Effector CD8-positive, alpha-beta T cell (primary cell): ENCODE measurements at places on chromosomes 6 and 20.

GRCh38 chr20:62941792-62942191 is 3.8 kb downstream of the GID8 start:
- DNase-seq: no peak

DNA sequence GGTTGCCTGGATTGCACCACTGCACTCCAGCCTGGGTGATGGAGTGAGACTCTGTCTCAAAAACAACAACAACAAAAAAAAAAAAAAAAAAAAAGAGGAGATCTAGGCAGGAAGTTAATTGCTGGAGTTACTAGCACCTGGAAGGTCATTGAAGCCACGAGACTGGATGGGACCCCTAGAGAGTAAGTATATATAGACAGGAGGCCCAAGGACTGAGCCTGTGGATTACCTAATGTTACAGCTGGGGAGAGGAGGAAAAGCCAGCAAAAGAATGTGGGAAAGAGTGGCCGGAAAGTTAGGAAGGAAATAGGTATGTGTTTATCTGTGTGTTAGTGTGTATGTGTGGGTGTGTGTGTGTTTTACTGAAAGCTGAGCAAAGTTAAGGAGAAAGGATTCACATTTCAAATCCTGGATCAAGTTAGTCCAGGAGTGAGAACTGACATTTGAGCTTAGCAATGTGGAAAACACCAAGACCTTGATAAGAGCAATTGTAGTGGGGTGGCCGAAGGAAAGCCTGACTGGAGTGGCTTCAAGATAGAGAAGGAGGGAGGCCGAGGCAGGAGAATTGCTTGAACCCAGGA is 38.4 kb downstream of the ANKRD6 start:
- DNase-seq: no peak

DNA sequence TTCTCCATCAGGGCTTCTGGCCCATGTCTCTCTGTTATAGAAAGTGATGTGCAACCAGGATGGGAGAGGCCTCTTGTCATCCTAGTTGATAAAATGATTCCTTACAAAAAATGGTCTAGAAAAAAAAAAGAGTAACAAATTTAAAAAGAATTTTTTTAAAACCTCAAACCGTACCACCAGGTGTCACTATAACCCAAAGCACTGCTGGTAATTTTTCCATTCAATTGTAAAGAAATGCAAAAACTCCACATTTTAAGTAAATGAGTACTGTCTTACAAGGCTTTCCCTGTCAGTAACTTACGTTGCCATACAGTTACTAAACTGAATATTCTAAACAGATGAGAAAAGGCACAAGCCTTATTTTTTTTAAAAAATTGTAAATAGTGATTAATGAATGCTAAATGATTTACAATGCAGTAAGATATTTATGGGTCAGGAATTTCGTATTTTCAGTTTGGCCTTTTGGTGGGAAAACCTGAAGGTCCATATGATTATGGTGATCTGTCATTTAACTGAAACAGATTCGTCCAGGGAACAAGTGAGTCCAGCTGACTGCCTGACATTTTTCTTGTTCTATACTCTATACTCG is 95.4 kb downstream of the OGFRL1 start:
- DNase-seq: no peak

- DNase-seq: no peak
Measured at GRCh38 chr6:131656667-131657066, 19.6 kb downstream of the ENPP3 start.

- no peak for DNase-seq
Measured at GRCh38 chr6:122459240-122459639, 12.4 kb downstream of the SERINC1 start.

DNA sequence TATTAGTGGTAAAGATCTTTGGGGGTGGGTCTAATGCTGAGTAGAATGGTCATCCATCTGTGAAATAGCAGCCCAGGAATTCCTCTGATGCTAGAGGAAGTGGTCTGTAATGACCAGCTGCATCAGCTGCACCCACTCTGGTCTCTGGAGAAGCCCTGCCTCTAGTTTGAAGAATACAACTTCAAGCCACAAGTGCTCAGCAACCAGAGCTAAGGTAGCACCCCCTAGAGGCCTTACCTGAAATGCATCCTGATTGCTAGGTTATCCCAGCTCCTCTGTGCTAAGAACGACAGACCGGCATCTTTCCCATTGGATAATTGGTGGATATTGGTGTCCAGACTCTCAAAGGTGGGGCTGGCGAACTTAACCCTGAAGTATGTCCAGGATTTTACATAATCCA is 58.2 kb downstream of the DNAH8 start:
- DNase-seq: no peak

DNA sequence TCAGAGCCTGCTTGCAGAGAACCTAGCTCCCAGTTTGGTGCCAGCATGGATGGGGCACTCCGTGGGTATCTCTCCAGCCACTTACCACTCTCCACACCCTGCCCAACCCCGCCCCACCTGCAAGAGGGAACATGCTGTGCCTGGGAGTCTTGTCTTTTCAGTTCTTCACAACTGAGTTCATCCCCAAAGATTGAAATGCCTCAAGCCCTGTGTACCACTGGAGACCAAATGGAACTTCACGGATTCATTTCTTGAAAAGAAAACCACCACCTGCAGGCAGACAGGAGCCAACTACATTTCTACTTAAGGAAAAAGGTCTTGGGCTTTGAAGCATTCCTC is 50.1 kb downstream of the TRERF1 start:
- no peak for DNase-seq

- no peak for DNase-seq
Measured at GRCh38 chr6:32167761-32168262, 3.4 kb downstream of the EGFL8 start.

DNA sequence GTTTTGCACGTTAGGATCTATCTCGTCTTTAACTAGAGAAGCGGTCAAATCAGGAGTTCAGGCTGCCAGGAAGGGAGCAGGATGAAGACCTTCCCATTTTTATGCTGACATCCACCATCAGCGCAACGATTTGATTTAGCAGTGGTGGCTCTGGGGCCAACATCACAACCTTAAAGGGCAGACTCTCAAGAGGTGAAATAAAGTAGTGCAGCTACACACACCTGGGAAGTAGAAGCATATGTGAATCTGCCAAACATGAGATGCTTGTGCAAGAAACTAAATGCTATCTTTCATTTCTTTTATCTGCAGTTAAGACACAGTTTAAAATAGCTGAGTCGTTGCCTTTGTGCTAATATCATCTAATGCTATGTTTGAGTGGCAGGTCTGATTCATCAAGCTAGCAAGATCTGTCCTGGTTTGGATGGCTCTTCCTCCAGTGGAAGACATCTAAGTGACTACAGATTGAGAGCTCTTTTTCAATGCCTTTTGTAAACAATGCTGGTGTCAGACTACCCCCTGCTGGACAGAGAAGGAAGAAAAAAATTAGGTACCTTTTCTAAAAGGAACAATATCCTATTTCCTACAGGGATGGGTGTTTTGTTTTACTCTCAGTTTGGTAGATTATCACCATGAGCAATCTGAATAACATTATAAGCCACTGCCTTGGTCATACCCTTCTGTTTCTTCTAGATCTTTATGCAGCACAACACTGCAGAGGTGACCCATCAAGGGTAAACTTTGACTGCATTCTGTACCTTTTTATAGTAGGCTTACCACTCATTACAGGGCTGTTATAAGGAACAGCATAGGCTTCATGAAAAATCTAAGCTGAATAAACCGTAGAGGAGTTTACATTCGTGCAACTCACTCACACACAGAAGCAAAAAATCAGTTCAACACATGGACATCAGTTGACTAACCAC is 171.6 kb upstream of the FBXL4 start:
- DNase-seq: no peak

- no peak for DNase-seq
Measured at GRCh38 chr6:135189344-135189743, 8.2 kb downstream of the MYB start.

- no peak for DNase-seq
Measured at GRCh38 chr6:58290177-58290576, 972.7 kb downstream of the PRIM2 start.

DNA sequence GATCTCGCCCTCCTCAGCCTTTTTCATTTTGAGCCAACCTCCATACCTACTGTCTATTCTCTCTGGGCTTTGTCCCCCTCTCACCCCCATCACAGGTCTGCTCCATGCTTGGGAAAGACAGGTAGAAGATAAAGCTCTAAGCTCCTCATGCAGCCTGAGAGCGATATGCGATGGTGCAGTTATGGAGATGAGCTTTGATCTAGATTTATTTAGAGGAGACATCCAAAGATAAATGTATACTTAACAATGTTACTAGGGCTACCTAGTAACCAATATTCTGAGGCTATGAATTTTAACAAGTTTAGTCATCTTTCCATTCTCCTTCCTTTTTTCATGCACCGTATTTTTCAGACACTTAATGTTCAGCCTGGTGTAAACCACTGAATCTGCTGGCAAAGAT is 95.3 kb downstream of the TRDN start:
- DNase-seq: no peak

GRCh38 chr20:9839626-9840025 is 750 bp upstream of the PAK5 start:
- no peak for DNase-seq

GRCh38 chr20:1817577-1818211 is 77.5 kb upstream of the SIRPA start:
- DNase-seq: no peak

DNA sequence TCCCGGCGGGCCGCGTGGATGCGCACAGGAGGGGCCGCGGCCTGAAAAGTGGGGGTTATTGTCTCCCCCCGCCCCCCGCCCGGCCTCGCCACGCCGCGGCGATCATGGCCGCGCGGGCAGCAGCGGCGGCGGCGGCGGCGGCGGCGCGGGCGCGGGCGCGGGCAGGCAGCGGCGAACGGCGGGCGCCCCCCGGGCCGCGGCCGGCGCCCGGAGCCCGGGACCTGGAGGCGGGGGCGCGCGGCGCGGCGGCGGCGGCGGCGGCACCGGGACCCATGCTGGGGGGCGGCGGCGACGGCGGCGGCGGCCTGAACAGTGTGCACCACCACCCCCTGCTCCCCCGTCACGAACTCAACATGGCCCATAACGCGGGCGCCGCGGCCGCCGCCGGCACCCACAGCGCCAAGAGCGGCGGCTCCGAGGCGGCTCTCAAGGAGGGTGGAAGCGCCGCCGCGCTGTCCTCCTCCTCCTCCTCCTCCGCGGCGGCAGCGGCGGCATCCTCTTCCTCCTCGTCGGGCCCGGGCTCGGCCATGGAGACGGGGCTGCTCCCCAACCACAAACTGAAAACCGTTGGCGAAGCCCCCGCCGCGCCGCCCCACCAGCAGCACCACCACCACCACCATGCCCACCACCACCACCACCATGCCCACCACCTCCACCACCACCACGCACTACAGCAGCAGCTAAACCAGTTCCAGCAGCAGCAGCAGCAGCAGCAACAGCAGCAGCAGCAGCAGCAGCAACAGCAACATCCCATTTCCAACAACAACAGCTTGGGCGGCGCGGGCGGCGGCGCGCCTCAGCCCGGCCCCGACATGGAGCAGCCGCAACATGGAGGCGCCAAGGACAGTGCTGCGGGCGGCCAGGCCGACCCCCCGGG is 637 bp downstream of the ARID1B start:
- peak; percentile 54 for DNase-seq

GRCh38 chr20:14910126-14910525 is 572.7 kb upstream of the FLRT3 start:
- no peak for DNase-seq

DNA sequence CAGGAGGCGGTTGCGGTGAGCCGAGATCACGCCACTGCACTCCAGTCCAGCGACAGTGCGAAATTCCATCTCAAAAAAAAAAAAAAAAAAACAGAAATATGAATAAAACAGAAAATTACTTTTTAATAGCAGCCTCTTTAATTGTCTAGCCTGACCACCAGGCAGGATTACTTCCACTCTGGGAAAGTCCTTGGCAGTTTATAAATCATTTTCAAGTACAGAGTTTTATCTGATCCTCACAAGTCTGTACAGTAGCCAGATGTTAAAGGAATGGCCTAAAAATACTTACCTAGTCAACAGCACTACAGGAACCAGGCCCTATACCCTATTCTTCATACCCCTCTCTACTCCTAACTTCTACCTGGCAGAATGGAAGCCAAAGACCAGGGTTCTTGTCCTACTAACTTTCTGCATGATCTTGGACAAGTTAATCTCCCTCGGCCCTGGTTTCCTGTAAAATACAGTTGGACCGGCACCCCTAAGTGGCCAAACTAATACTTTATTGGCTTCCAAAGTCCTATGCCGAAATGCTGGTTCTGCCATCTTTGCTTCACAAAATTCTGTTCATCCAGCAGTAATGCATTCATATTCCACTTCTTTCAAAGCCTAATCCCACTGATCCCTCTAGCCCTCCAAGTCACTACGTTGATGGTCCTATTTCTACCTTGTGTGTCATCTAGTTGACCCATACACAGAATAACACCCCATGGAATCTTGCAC is 1.9 kb downstream of the EIF2S2 start:
- DNase-seq: no peak

DNA sequence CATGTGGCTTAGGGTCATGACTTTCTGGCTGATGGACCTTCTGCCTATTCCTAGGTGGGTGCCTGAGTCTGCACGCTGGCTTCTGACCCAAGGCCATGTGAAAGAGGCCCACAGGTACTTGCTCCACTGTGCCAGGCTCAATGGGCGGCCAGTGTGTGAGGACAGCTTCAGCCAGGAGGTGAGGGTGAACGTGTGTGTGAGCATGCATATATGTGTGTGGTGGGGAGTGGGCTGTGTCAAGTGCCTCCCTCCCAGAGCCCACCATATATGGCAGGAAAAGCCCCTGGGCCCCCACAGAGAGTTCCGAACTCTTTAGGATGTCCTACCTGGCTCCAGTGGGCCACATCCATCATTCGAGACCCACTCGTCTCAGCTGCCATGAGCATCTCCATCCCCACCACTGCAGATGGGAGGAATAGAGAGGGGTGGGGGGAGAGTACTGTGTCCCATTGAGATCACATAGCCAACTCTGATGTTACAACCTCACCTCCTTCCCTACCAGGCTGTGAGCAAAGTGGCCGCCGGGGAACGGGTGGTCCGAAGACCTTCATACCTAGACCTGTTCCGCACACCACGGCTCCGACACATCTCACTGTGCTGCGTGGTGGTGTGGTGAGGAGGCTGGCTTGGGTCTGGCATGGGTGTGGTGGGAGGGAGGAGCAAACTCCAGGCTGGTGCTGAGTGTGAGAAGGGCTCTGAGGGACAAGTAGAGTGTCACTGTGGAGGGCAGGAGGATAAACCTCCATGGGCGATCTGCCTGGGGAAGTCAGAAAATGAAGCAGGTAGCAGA is 3.2 kb downstream of the SLC22A7 start:
- DNase-seq: no peak

GRCh38 chr6:6178795-6179194 is 141.7 kb downstream of the F13A1 start:
- no peak for DNase-seq

DNA sequence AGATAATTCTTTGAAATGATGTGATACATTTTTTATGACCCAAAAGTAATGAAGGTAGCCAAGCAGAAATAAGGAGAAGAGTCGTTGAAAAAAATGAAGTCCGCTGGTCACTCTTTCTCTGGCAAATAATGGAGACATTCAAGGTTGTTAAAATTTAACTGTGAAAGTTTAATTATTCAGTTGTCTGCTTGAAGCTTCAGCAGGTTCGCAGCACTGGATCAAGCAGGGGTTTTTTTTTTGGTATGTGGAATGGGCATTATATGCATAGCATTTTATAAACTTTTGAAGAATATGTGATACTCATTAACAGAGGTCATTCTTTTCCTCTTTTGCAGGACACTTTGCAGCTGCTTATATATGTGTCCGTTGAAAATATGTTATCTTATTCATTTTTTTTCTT is 21.6 kb upstream of the FUT9 start:
- DNase-seq: no peak

- DNase-seq: no peak
Measured at GRCh38 chr6:109034526-109034925, 60.1 kb downstream of the SESN1 start.

GRCh38 chr6:169250660-169251059 is 3.0 kb downstream of the THBS2 start:
- no peak for DNase-seq

GRCh38 chr6:113847447-113847846 is 9.7 kb upstream of the MARCKS start:
- DNase-seq: no peak
